ENCODE measurements at places on chromosomes 7 and 10.

DNA sequence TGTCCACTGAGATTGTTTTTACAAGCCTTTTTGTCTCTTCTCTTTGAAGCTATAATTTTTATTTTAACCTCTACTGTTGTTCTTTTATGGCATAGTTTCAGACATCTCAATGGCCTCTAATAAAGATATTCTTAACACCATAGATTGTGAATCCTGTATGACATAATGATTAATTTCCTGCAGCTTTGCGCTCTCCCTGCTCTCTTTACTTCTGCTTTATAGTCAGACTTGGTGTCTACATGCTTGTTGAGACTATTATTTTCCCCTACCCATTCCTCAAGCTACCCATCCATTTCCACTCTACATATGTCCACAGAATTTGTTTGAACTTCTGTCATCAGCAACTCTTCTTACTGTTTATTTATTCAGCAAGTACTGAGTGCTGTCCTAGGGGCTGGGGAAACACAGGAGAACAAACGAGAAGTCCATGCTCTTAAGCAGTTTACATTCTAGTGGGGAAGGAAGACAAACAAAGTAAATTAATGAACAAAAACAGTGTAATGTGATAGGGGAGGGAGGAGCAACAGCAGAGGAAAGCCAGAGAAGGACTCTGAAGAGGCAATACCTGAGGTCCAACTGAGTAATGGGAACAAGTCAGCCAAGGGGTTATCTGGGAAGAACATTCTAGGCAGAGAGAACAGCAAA, 110.1 kb downstream of the CDK14 start:
- no peak for DNase-seq

GRCh38 chr10:131897297-131897899, 3.4 kb upstream of the PPP2R2D start:
- DNase-seq = no peak

DNA sequence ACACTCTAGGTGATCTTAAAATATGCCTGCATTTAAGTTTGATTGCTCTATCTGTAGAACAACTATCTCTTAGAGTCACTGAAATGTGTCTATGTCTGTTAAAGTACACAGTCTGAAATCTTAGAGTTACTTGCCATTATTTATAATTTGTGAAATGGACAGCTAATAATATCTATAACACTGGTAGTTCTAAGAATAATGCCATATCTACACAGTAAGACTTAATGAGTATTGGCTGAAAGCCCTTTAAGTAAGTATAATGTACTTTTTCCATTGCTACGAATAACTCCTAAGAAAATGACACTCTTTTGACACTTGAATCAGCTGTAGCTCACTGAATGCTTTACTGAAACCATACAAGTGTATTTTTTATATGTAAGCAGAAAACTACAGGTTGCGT, 567.4 kb upstream of the PCDH15 start:
- DNase-seq = no peak

GRCh38 chr7:2256306-2257045, 14.4 kb downstream of the NUDT1 start:
- no peak for DNase-seq

GRCh38 chr10:81730891-81731290, 144.1 kb upstream of the NRG3 start:
- DNase-seq = no peak

DNA sequence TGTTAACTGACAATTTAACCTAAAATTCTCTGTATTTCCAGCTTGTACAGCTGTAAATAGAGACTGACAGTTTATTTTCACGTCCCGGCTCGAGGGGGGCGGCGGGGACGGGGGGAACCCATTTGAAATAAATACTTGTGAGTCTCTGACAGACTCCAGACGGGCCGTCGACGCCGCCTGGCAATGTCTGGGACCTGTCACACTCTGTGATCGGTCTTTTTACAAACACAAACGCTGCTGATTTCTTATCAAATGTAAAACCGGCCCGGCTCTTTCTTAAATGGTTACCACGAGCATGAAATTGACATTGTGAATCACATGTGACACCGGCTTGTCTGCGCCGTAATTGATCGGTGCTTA, 57.0 kb downstream of the UNCX start:
- no peak for DNase-seq

GRCh38 chr10:99172128-99172738, 63.4 kb downstream of the HPSE2 start:
- peak; percentile 15 for DNase-seq

- no peak for DNase-seq
Measured at GRCh38 chr10:18325889-18326531, 185.8 kb downstream of the CACNB2 start.

- DNase-seq = no peak
Measured at GRCh38 chr10:97165499-97165898, 20.3 kb downstream of the SLIT1 start.

GRCh38 chr10:14327527-14327926, 3.2 kb downstream of the FRMD4A start:
- no peak for DNase-seq

- DNase-seq = no peak
Measured at GRCh38 chr7:1647961-1648672, 22.0 kb upstream of the ELFN1 start.
